ENCODE measurements at places on chromosomes 7 and 10.

GRCh38 chr7:32143301-32143700, 73.1 kb upstream of the PDE1C start:
- no peak for DNase-seq

- no peak for DNase-seq
Observed at GRCh38 chr7:135858379-135858778, 109.8 kb upstream of the FAM180A start.

GRCh38 chr10:34495938-34496337, 319.2 kb downstream of the PARD3 start:
- DNase-seq: no peak

- DNase-seq: no peak
Observed at GRCh38 chr7:19248115-19248514, 102.9 kb upstream of the FERD3L start.

DNA sequence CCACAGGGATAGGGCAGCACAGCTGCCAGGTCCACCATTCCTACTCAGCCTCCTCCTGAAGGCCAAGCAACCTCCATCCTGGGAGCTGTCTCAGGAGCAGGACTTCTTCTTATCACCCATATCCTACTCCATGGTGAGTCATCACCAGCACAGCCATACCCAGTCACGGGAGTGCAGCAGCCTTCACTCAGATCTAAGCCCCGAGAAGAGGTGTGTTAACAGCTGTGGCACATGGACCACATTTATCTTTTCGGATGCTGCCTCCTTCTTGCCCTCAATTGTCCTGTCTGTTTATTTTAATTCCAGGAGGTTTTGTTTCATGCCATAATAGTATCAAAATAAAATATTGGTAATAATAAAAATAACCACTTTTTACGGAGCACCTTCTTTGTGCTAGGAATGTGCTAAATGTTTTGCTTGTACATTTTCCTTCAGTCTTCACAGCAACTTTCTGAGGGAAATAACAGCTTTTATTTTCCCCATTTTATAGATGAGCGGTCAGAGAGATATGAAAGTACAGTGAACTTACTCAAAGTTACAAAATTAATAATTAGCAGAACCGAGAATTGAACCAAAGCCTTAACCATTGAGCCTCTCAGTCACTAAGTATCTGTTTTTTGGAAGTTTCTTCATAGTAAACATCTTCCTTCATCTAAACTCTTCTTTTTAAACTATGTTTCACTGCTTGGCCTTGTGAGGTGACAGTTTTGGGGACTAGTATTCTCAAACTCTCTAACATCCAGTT, 2.5 kb upstream of the KEL start:
- DNase-seq: no peak

DNA sequence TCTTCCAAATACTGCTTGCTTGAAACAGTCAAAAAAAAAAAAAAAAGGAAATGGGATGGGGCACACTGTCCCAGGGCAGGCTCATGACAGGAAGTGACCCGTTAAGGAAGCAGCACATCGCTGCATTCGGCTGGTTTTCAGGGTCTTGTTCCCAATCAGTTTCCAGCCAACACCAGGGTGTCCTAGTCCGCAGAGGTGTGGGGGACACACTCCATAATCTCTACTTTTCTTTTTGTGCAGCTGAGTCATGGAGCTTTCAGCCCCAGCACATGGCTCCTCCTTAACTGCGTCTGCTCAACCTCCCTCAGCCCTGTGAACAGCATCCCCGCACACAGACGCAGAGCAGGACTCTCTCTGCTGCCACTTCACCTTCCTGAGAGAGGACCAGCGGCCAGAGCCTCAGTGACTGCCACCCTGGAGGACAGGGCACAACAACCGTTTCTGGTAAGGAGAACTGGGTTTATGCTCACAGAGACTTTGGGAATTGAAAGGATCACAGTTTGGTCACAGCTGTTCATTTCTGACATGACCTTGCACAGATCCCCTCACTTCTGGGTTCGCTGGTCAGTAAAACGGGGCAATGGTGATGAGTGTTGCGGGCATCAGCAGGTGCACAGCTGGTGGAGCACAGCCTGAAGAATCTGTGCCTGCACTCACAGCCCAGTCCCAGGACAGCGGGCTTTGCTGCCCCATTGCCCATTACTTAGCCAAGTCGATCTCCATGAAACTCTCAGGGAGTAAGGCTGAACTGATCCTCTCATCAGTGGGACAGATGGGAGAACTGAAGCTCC, at the start of gene GIMAP5:
Gene GIMAP5 (plus strand): TSS at position 154 of the 791 bp plus-strand sequence. CDS start 3,467 bp downstream, outside the sequence.
- DNase-seq: no peak

DNA sequence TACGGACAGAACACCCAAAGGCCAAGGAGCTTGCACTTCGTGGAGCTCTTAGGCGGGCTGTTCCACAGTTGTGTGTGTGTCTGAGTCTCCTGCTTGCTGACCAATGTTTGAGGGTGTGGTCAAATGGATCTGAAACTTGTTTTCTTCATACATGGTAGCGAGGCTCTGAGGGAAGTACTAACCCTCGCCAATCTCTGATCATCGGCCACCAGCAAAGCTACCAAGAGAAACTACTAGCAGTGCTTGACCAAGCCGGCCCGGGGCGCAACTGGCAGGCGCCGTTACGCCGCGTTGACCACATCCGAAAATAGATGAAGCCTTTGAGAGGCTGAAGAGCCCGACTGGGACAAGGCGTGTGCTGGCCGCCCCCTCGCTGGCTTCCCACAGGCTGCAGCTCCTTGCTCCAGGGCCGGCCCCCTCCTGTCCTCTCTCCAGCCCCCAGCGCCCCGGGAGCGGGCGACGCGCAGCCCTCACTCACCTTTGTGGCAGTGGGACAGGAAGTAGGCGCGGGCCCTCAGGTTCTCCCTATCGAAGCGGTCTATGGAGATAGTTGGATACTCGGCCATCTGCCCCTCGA, 384 bp downstream of the DCLRE1C start:
- peak; percentile 56 for DNase-seq

GRCh38 chr7:47147213-47147631, 434.7 kb downstream of the TNS3 start:
- peak; percentile 76 for DNase-seq

DNA sequence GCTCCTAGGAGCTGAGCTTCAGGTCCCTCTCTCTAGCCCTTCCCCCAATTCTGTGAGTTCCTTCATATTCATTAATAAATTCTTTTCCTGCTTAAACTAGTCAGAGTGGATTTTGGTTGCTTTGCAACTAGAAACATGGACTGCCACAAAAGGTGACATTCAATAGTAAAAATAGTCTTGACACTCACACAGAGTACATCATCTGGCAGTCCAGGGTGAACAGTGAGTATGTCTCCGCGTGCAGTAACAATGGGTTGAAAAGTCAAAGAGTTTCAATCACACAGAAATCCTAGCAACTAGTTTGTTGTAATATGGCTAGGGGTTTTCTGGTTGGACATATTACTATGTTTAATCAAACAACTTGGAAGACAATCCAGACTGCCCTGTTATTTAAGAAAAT, 168.8 kb upstream of the TBX20 start:
- DNase-seq: no peak

GRCh38 chr7:110358028-110358427, 732.9 kb upstream of the LRRN3 start:
- DNase-seq: peak; percentile 30

GRCh38 chr7:23287612-23288011, 11.5 kb upstream of the MALSU1 start:
- no peak for DNase-seq

DNA sequence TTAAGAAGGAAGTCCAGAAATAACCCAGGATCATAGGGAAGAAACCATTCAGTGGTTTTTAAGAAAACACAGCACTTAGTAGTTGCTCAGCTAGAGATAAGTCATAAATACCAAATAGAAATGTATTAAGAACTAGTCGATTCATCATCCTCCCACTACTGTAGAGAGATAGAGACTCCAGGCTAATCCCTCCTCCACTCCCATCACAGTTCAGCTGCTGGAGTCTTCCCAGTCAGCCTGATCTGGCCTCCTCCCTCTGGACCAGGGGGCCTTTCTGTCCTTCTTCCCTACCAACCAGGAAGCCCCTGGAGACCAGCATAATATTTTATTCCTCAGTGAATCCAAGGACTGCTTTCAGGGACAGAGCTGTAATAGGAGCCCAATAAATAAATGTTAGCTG, 294.1 kb upstream of the YAE1 start:
- DNase-seq: no peak

GRCh38 chr7:131625817-131626372, 69.5 kb upstream of the PODXL start:
- DNase-seq: peak; percentile 55

GRCh38 chr7:70214071-70214470, 615.8 kb downstream of the AUTS2 start:
- DNase-seq: no peak

DNA sequence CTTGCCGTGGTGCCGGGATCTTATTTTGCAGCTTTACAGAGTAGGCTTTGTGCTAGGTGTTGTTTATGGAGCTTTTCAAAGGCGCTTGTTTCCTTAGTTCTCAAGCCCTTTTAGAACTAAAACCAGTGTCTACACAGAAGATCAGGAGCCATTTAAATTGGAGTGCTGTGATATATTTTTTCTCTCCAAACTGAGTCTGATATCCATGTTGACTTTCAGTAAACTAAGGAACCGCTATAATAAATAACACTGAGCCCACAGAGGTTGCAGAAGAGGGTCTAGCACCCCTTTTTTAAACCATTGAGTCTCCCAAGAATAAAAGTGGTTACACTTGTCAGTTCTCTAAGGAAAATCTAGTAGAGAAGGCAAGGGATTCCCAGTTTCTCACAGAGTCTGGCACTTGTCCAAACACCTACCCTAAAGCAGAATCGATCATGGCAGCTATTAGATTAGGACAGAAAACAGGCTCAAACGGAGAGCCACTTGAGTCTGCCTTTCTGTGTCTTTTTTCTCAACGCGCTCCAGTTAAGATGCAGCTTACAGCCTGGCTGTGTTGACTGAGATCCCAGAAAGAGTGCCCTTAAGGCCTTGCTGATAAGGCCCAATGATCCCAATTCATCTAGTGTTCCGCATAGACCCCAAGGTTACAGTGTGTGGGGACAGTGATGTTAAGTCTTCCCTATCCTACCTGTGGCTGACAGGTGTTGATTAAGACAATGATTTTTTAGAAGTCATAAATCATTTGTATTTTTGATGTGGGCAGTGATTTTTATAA, 804 bp downstream of the TMEM106B start:
- peak; percentile 66 for DNase-seq

DNA sequence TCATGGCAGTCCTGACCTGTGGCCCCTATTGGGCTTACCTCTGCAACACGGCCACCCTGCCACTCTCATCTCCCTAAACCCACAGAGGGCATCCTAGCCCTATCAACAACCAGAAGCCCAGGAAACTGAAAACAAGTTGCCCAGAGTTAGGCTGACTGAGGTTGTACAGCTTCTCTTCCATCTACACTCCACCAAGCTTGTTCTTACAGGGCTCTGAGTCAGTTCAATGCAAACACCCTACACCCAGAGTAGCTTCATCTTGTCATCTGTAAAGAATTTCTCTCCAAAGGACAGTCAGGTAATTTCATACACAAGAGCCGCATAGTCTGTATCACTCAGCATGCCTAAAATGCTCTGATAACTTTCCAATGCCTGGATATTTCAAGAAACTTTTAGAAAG, 175.4 kb downstream of the ARID5B start:
- peak; percentile 94 for DNase-seq

DNA sequence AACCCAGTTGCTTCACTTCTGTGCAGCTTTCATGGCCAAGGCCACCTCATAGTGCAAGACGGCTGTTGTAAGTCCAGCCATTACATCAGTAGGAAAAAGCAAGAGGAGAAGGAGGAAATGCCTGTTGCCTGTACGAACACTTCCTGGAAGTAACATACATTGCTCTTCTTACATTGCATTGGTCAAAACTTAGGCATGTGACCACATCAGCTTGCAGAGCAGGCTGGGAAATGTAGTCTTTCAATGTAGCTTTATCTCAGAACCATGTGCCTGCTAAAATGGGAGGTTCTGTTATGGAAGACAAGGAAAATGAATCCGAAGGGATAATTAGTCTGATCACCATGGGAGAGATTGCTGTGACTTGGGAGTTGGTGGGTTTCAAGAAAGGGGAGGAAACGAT, 4.3 kb downstream of the SLC29A3 start:
- DNase-seq: no peak

DNA sequence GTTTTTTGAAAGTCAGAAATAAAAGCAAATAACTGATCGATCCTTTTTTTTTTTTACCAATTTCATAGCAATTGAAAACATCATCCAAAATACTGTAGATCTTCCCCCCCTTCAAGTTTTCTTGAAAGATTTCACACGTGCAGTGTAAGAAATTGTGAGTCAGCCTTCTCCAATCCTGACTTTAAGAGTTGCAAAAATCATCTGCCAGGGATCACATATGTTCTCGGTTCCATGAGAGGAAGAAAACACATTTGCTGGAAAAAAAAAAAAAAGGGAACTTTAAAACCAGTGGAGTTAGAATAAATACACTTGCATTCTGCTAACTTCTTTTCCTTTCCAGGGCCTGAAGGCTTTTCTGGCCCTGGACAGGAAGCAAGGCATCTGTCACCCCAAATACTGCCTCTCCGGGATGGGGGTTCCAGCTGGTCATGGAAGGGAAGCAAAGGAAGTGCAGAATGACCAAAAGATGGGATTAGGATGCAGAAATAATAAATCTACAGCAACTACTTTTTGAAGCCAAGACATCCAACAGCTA, 198.4 kb upstream of the KIAA1217 start:
- no peak for DNase-seq

DNA sequence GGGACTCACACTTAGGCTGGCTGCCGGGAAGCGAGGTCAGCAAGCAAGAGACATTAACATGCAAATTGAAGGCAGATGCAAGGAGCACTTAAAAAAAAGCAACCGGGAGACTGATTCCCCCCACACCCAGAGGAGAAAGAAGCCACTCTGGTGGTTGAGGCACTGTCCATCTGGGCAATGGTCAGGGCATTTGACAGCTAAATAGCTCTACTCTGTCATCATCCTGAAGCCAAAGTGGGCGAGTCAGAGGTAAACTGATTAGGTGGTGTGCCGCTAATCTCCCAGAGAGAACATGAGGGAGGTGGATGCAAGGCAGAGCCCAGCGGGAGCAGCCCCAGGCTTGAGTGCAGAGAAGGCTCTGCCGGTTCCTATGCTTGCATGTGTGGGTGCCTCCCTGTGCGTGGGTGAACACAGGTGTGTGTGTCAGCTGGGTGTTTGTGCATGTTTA, 100.6 kb downstream of the PLXNA4 start:
- no peak for DNase-seq

DNA sequence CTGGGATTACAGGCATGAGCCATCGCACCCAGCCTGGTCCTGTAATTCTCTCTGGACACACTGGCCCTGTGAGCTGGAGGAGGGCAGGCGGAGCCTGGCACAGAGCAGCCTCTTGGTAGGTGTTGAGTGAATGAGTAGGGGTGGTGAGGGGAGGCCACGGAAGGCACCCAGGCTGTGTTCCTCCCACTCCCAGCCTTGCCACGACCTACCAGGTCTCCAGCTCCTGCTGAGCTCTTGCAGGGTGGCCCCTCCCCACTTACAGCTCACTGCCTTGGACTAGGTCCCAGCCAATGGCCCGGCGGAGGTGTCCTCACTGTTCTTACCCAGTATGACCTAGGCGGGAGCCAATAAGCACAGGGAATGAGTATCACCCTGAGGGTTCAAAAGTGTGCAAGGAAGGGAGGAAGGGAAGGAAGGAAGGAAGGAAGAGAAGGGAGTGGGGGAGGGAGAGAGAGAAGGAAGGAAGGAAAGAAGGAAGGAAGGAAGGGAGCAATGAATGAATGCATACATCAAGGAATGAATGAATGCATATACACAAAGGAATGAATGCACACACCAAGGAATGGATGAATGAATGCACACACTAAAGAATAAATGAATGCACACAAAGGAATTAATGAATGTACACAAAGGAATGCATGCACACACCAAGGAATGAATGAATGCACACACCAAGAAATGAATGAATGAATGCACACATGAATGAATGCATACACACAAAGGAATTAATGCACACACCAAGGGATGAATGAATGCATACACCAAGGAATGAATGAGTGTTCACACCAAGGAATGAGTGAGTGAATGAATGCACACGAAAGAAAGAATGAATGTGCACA, 45.5 kb downstream of the GTF2IRD1 start:
- no peak for DNase-seq

All from kidney glomerular epithelial cell (primary cell).